IPS DF 6.9 (cell line): ENCODE measurements at places on chromosomes 3 and 15.

GRCh38 chr3:115562636-115563267 lies 60.6 kb upstream of the GAP43 start:
- no peak for DNase-seq

DNA sequence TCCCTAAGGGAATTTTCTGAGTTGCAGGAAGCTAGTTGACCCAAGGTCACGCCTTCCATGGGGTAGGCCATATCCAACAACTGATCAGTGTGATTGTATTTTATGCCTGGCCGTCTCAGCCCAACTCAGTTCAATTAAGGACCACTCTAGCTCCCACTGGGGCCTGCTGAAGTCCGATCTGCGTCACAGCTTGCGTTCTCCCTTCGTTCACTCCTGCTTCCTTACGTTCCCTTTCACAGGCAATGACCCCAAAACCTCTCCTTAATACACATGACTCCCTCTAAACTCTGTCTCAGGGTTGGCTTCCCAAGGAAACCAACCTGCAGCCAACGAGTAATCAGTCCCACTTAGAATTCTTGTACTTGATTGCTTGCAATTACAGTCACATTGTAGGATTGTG lies 428.0 kb downstream of the RBMS3 start:
- DNase-seq: no peak

GRCh38 chr3:158847885-158848284 lies 46.0 kb downstream of the MFSD1 start:
- DNase-seq: no peak

GRCh38 chr3:56691165-56692000 lies 8.3 kb upstream of the TASOR start:
- no peak for DNase-seq

- no peak for DNase-seq
Measured at GRCh38 chr3:55725681-55726500, 238.8 kb upstream of the WNT5A start.

- no peak for DNase-seq
Measured at GRCh38 chr3:150049317-150049716, 78.6 kb upstream of the PFN2 start.

DNA sequence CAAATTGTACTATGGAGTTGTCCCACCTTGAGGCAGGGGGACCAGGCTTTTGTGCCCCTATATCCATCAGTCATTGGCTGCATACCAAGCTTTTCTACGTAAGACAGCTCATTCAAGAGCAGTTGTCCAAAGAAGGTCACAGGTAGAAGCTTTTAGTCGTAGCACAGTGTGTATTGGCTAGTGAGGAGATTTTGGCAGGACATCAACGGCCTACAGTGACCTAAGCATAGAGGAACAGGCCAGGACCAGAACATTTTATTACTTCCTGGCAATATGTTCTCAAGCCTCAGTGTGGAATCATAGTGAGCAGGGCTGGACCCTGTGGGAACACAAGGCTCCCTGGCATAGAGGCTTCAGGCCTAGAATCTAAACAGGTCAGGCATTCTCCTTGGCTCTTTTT lies 105.4 kb upstream of the ANKRD28 start:
- no peak for DNase-seq

- no peak for DNase-seq
Measured at GRCh38 chr15:78167227-78167888, 18.2 kb downstream of the IDH3A start.

- no peak for DNase-seq
Measured at GRCh38 chr15:80155001-80155377, 2.2 kb downstream of the FAH start.

DNA sequence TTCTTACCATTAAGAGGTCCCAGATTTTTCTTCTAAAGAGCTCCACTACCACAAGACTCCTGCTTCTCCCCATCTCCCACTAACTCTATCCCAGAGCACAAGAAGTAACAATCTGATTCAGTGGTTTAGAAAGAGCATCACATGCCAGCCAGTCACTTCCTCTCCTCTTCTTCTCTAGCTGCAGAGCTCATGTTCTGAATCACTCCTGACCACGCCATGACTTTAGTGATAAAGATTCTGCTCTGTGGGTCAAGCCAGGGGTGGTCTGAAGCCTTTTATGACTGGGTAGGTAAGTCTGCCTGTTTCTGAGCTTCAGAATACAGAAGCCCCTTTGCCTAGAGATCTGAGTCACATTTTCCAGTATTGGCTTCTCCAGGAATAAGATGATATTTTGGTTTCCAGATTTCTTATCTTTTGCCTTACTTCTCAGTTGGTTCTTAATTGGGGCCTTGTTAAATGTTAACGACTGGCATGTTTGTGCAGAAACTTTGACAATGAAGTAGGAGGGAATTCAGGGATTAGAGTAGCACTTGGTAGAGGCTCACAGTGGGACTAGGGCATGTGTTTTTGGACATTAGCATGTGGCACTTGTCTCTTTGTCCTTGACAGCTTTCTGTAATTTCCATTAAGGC lies 27.6 kb upstream of the ADAMTSL3 start:
- no peak for DNase-seq

GRCh38 chr3:57935539-57935938 lies 72.7 kb upstream of the FLNB start:
- DNase-seq: no peak

DNA sequence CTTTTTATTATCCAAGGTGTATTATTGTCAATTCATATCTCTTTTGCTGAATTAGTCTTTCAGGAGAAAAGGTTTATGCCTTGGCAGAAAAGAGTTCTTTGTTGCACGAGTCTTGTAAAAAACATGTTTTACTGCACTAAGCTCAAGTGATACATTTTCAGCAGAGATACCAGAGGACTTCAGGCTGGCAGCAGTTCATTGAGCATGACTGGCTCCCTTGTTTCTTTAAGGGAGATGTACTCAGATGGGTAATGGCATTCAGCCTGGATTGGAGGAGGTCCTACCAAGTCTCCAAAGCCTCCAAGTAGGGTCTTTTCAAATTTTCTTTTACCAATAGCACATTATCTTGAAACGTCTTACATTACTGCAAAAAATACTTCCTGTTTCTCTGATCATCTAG lies 400.1 kb downstream of the NSUN3 start:
- DNase-seq: no peak

DNA sequence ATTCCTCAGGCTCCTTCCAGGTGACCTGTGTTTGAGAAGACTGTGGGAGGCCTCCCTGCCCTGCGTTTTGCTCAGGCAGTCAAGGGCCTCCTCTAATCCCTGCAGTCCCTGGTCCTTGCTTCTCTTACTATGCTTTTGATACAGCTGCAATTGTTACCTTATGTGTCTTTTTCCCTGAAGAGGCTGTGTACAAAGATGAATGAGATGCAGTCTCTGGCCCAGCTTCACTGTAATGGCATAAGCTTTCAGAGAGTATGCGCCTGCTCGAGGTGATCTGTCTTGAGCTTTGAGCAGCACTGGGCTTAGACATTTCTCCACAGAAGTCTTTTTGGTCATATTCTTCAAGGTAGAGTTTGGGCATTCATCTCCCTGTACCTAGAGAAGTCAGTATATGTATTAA lies 129.6 kb downstream of the AKAP13 start:
- DNase-seq: no peak

- DNase-seq: no peak
Measured at GRCh38 chr3:24680214-24680967, 185.7 kb upstream of the THRB start.

GRCh38 chr3:40381904-40382616 lies 4.9 kb upstream of the ENTPD3 start:
- DNase-seq: no peak

GRCh38 chr3:130543322-130543721 lies 26.3 kb downstream of the COL6A6 start:
- no peak for DNase-seq

DNA sequence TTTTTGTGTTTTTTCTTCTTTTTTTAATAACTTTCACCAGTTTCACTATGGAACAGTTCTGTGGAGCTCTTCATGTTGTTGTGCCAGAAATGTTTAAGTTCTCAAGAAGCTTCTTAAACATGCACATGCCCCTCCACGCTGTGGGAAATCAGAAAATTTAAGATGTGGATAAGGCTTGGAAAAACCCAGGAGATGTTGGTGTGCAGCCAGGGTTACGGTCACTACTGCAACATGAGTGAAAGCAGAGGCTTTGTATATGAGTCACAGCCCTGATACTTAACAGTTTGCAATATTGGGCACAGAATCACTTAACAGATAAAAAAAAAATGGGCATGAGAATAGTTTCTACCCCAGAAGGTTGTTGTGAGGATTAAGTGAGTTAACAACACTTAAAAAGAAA lies 399.9 kb downstream of the LRTM1 start:
- DNase-seq: no peak

DNA sequence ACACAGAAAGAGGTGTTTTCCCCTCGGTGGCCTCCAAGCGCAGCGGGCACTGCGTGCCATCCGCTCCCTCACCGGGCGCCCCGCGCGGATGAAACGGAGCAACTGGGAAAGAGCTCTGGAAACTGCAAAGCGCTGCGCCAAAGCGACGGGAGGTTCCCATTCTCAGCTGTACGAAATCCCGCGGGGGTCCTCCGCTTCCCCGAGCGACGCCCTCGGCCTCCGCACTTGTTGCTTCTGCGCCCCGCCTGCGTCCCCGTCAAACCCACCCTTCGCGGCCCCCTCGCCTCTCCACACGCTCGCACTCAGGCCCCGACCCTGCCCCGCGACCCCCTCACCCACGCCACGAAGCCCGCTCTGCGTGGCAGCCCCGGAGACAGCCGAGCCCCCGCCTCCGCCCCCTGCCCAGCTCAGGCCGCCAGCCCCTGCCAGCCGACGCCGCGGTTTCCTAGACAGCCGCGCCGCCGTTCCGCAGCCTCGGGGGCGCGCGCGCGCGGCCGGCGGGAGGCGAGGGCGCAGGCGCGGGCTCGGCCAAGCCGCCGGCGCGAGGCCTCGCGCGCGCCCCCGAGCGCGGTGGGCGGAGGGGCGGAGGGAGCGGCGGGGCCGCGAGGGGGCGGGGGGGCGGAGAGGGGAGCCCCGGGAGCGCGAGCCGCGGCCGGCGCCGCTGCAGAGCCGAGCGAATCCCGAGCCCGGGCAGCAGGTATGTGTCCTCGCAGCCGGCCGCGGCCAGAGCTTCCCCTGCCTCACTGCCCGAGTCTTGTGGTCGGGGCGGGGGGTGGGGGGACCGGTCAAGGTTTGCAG lies at the start of gene TMEM266:
Gene TMEM266 (plus strand): TSS at position 666 of the 798 bp plus-strand sequence. CDS start 74,279 bp downstream, outside the sequence.
- no peak for DNase-seq

DNA sequence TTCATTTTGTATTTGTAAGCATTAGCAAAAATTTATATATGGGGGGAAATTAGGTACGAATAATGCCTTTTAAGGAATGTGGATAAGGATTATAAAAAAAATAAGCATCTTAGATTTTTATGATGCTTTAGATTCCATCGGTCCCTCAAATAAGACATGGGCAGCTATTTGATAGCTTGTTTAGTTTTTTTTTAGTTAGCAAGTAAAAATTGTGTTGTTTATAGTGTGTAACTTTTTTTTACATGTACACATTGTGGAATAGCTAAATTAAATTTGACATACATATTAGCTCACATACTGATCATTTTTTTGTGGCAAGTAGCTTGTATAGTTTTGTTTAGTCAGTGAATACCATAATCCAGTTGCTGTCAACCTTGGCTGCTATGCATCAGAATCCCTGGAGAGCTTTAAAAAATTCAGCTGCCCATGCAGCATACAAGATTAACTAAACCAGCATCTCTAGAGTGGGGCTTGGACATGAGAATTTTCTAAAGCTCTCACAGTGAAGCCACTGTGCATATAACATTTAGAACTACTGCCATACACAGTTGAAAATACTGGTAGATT lies 53.9 kb downstream of the TMOD3 start:
- DNase-seq: no peak

GRCh38 chr3:76942101-76942500 lies 97.8 kb upstream of the ROBO2 start:
- no peak for DNase-seq

DNA sequence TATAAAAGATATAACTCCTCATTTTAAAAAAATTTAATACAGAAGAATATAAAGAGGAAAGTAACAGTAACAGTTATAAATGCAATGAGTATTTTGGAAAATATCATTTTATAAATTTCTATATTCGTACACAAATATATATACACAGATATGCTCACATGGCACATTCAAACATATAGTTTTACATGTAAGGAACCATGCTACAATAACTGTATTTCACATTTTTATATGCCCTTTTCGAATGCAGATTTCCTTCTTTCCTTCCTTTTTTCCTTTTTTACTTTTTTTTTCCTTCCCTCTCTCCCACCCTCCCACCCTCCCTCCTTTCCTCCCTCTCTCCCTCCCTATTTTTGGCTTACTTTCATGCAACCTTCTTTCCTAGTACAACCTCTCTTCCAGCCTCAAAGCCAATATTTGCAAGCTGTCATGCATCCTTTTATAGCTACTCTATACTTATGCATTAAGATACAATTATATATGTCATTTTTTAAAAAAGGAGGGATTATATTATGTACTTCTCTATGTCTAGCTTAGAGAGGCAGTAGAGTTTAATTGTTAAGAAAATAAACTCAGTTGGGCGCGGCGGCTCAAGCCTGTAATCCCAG lies 830.5 kb downstream of the IGSF11 start:
- DNase-seq: no peak

GRCh38 chr15:83848315-83849050 lies 194.6 kb downstream of the ADAMTSL3 start:
- no peak for DNase-seq

DNA sequence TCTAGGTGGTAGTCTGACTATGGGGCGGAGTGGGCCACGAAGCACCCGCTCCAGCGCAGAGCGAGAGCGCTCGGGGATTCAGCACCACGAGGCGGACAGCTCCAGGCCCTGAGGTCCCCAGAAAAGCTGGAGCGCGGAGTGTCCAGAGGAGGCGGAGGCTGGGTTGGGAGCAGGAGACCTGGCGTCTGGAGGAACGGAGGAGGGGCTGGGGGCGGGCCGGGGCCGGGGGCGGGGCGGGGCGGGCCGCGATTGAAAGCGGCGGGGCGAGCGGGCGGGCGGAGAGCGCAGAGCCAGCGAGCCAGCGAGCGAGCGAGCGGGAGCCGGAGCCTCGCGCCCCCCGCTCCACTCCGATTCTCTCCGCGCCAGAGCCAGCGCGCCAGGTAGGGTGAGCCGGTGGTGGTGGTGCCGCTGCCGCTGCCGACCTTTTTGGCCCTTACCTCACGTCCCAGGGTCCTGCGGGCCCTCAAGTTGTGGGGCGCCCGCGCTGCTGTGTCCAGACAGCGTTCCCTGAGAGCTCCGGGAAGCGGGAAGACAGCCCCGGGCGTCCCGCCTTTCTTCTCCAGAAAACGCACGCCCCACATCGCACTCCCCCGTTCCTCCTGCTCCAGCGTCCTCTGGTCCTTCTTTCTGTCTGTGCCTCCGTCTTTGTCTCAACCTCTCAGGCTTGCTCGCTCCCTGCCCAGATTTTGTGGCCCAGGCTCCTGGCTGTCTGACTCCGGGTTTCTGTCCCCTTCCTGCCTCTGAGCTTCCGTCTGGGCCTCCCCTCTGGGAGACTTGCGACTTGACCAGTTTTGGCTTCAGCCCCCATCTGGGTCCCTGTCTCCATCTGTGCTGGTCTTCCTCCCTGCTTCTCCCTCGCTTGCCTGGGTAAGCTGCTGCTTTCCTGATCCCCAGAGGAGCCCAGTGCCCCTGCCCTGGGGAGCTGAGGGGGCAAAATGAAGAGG lies at the start of gene GRM2:
Gene GRM2 (plus strand): TSS at position 281 of the 944 bp plus-strand sequence. CDS start 1,916 bp downstream, outside the sequence.
- peak; percentile 61 for DNase-seq

GRCh38 chr3:125061170-125061569 lies 5.4 kb upstream of the HEG1 start:
- no peak for DNase-seq

- no peak for DNase-seq
Measured at GRCh38 chr3:48601622-48601994, 6.5 kb upstream of the COL7A1 start.

GRCh38 chr3:149892371-149892770 lies 78.3 kb downstream of the PFN2 start:
- DNase-seq: no peak

- DNase-seq: no peak
Measured at GRCh38 chr3:31966978-31967591, 14.0 kb downstream of the OSBPL10 start.
